ENCODE measurements at places on chromosomes 4 and X. TPM values are rescaled to one million over a fixed set of nuclear protein-coding genes. Genes with fewer than 3 reads are reported as not detected.
A peak's percentile ranks its signal among the peaks of the same experiment; 100 is the strongest.

- DNase-seq = no peak
- H3K36me3 ChIP-seq = no peaks in the 10 kb centered on the region
- H3K27me3 ChIP-seq = no peaks in the 10 kb centered on the region
- no peaks in the 10 kb centered on the region for H3K4me1 ChIP-seq
- H3K4me3 ChIP-seq = no peak overlapping the region
- no peak overlapping the region for H3K27ac ChIP-seq
Measured at GRCh38 chrX:121581885-121582284, 534.5 kb downstream of the GLUD2 start.

SMS gene
- total RNA-seq = 64.1 TPM

DNA sequence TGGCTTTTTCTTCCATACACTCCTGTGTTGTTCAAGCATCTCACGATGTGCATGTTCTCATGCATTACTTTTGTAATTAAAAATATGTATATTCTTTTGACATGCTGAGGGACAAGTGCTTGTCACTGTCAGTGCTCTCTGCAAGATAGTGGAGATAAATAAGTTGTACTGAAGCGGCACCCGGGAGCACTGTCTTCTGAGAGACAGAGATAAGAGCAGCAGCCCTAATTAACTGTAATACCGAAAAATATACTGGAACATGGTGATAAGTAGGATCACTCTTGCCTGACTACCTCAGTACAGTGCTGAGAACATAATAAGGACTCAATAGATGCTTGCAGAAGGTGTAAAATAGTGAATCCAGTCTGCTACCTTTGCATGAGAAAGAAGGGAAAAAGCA is 9.4 kb upstream of the GPR173 start:
- H3K27ac ChIP-seq = no peak overlapping the region
- no peak for DNase-seq
- peaks cover 6% of the 10 kb centered on the region for H3K27me3 ChIP-seq
- no peaks in the 10 kb centered on the region for H3K4me1 ChIP-seq
- H3K36me3 ChIP-seq = no peaks in the 10 kb centered on the region

DNA sequence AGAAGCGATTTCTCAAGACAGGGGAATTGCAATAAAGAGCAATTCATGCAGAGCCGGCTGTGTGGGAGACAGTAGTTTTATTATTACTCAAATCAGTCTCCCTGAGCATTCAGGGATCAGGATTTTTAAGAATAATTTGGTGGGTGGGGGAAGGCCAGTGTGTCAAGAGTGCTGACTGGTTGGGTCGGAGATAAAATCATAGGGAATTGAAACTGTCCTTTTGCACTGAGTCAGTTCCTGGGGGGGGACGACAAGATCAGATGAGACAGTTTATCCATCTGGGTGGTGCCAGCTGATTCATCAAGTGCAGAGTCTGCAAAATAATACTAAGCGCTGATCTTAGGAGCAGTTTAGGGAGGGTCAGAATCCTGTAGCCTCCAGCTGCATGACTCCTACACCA is 502.4 kb downstream of the NLGN4X start:
- H3K27me3 ChIP-seq = no peaks in the 10 kb centered on the region
- no peak for DNase-seq
- H3K4me1 ChIP-seq = no peaks in the 10 kb centered on the region
- H3K36me3 ChIP-seq = no peaks in the 10 kb centered on the region
- H3K27ac ChIP-seq = no peak overlapping the region
- no peak overlapping the region for H3K4me3 ChIP-seq

- peaks cover 4% of the 10 kb centered on the region for H3K4me1 ChIP-seq
- H3K4me3 ChIP-seq = peak within 1 kb of the TSS; percentile 80
- H3K36me3 ChIP-seq = no peaks in the 10 kb centered on the region
- H3K27me3 ChIP-seq = peaks cover 8% of the 10 kb centered on the region
- peak; percentile 56 for DNase-seq
Measured at GRCh38 chrX:129540068-129540653, at the start of gene OCRL. TSS of gene OCRL (plus strand) at chrX:129540259. CDS start at chrX:129540440, 181 bp downstream.

GRCh38 chrX:12890467-12890866 is 16.0 kb upstream of the TLR8 start:
- peak overlapping the region; percentile 54 for H3K4me3 ChIP-seq
- H3K36me3 ChIP-seq = no peaks in the 10 kb centered on the region

ETDB gene
- not detected for total RNA-seq

GRCh38 chrX:3403748-3404147 is 57.3 kb upstream of the MXRA5 start:
- H3K36me3 ChIP-seq = no peaks in the 10 kb centered on the region
- H3K4me1 ChIP-seq = no peaks in the 10 kb centered on the region
- no peak for DNase-seq
- peaks cover 1% of the 10 kb centered on the region for H3K27me3 ChIP-seq
- no peak overlapping the region for H3K27ac ChIP-seq
- no peak overlapping the region for H3K4me3 ChIP-seq

APOOL gene
- 12.4 TPM for total RNA-seq

GRCh38 chr4:137968956-137969678 is 273.0 kb downstream of the SLC7A11 start:
- no peak overlapping the region for H3K27ac ChIP-seq
- no peak overlapping the region for H3K4me3 ChIP-seq
- no peaks in the 10 kb centered on the region for H3K36me3 ChIP-seq
- no peaks in the 10 kb centered on the region for H3K4me1 ChIP-seq

- H3K27me3 ChIP-seq = no peaks in the 10 kb centered on the region
- H3K27ac ChIP-seq = no peak overlapping the region
- no peaks in the 10 kb centered on the region for H3K36me3 ChIP-seq
- peaks cover 2% of the 10 kb centered on the region for H3K4me1 ChIP-seq
Measured at GRCh38 chrX:69028006-69028760, 137.1 kb downstream of the PJA1 start.

DNA sequence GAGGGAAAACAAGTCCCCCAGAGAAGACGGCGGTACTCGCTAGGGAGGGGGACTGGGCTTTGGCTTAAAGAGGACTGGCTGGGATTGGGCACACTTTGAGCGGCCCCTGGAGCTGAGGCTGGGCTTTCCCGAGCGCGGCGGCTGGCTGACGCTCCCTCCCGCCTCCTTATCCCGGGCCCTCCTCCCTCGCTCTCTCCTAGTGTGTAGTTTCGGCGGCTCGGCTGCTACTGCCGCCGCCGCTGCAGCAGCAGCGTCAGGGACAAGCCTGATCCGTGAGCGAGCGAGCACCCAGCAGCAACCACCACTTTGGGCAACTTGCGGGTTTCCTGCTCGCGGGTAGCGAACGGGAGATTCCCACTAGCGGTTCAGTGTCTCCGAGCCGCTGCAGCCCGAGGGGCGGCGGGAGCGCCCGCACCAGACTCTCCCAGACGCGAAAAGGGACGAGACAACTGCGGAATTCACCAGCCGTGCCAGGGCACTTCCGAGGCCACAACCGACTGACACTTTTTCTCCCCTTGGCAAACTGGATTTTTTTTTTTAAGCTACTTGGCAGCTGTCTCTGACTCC is 632 bp upstream of the PCDH7 start:
- H3K27me3 ChIP-seq = peaks cover 45% of the 10 kb centered on the region
- peaks cover 20% of the 10 kb centered on the region for H3K4me1 ChIP-seq
- no peak overlapping the region for H3K27ac ChIP-seq
- peaks cover 5% of the 10 kb centered on the region for H3K36me3 ChIP-seq
- DNase-seq = peak; percentile 33

SOWAHD gene
- total RNA-seq = 2.1 TPM

- no peak for DNase-seq
- H3K27ac ChIP-seq = peak overlapping the region; percentile 62
- no peaks in the 10 kb centered on the region for H3K27me3 ChIP-seq
- H3K4me1 ChIP-seq = peaks cover 13% of the 10 kb centered on the region
- peaks cover 3% of the 10 kb centered on the region for H3K36me3 ChIP-seq
- H3K4me3 ChIP-seq = no peak overlapping the region
Measured at GRCh38 chrX:40931921-40932320, 153.3 kb upstream of the USP9X start.

BMX gene
- not detected for total RNA-seq

GRCh38 chr4:71009890-71010588 is 16.6 kb downstream of the DCK start:
- H3K36me3 ChIP-seq = peaks cover 40% of the 10 kb centered on the region
- no peaks in the 10 kb centered on the region for H3K27me3 ChIP-seq
- peaks cover 40% of the 10 kb centered on the region for H3K4me1 ChIP-seq
- H3K4me3 ChIP-seq = peak overlapping the region; percentile 11
- no peak for DNase-seq

- H3K4me3 ChIP-seq = no peak overlapping the region
- H3K36me3 ChIP-seq = no peaks in the 10 kb centered on the region
- no peak for DNase-seq
Measured at GRCh38 chr4:19514276-19515070, 737.2 kb upstream of the SLIT2 start.

PRR32 gene
- total RNA-seq = not detected

SMPX gene
- total RNA-seq = not detected

DNA sequence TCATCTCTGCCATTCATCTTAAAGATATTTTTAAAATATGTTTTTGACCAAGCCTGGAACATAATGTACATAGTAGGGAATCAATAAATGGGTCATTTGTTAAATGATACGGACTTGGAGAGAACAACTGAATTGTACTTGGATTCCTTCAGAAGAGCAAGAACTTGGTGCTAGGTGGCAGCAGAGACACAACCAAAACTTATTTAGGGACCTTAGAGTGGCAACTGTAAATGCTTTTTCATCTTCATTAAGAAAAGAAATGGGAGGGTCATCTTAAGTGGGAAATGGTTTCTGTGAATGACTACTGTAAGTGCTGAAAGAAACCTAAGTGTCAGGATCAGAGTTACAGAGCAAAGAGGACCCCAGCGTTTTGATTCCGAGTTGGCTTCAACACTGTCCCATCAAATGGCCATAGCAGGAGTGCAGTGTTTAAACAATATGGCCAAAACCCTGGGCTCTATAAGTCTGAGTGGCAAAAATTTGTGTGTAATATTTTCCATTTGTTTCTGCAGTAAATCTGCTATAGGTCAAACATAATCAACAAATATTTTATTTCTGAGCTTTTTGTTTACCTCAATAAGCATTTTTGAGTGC is 213.6 kb downstream of the PALLD start:
- H3K4me1 ChIP-seq = peaks cover 6% of the 10 kb centered on the region
- H3K27ac ChIP-seq = no peak overlapping the region
- peaks cover 10% of the 10 kb centered on the region for H3K27me3 ChIP-seq
- no peak overlapping the region for H3K4me3 ChIP-seq

CT47B1 gene
- not detected for total RNA-seq

GRCh38 chr4:30720661-30721184 is 554 bp downstream of the PCDH7 start:
- H3K36me3 ChIP-seq = peaks cover 5% of the 10 kb centered on the region
- peak overlapping the region; percentile 57 for H3K4me3 ChIP-seq
- DNase-seq = peak; percentile 34
- peaks cover 20% of the 10 kb centered on the region for H3K4me1 ChIP-seq
- peak overlapping the region; percentile 83 for H3K27ac ChIP-seq

GRCh38 chr4:67861513-67861912 is 22.3 kb downstream of the TMPRSS11D start:
- no peak for DNase-seq
- H3K27ac ChIP-seq = no peak overlapping the region
- H3K36me3 ChIP-seq = no peaks in the 10 kb centered on the region
- H3K27me3 ChIP-seq = peaks cover 23% of the 10 kb centered on the region

RASGEF1B gene
- 8.2 TPM for total RNA-seq

DNA sequence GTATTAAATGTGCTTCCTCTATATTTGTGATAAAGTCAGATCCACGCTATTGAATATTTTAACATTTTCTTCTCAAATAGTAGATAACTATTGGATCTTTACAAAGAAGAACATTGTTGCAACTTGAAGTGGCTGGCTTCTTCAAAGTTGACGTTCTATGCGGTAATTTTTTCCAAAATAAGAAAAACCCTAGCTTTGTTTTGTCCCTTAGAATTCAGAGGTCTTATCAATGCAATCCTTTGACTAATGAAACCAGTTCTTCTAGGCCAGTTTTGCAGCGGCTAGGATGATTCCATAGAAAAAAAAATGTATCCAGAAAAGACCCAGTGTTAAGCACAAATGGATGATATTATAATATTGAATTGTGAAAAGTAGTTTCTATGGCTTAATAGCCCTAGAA is 89.6 kb downstream of the ANTXR2 start:
- H3K4me1 ChIP-seq = peaks cover under 1% of the 10 kb centered on the region
- DNase-seq = no peak

DNA sequence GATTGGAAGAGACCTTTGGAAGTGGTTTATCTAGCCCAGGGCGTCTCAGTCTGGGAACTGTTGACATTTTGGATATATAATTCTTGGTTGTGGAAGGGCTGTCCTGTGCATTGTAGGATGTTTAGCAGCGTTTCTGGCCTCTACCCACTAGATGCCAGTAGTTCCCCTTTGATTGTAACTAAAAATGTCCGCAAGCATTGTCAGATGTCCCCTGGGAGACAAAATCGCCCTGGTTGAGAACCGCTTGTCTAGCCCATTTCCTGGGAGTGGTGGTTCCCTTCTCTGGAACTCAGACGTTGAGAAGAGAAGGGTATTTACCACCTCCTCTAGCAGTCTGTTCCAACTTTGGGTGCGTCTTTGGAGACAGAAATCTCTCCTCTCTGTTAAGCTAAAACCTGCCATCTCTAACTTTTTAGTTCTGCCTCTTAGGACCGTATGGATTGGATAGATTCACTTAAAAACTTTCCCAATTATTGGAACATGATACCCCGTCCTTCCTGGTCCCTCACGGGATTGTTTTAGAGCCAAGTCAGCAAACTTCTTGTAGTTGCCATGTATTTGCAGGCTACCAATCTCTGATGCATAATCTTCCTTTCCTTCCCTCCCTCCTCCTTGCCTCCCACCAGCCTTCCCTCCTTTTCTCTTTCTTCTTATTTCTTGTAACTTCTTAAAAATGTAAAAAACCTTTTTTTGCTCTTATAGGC is 13.9 kb downstream of the TMEM165 start:
- H3K4me3 ChIP-seq = no peak overlapping the region
- peaks cover 21% of the 10 kb centered on the region for H3K36me3 ChIP-seq
- H3K27ac ChIP-seq = peak overlapping the region; percentile 49
- no peak for DNase-seq
- peaks cover 17% of the 10 kb centered on the region for H3K4me1 ChIP-seq

PRKX gene
- 87.6 TPM for total RNA-seq

GRCh38 chr4:89067417-89067816 is 10.4 kb upstream of the FAM13A start:
- H3K27ac ChIP-seq = no peak overlapping the region
- no peak overlapping the region for H3K4me3 ChIP-seq
- H3K4me1 ChIP-seq = peaks cover 3% of the 10 kb centered on the region
- no peaks in the 10 kb centered on the region for H3K36me3 ChIP-seq
- DNase-seq = no peak

GRCh38 chr4:99024481-99025275 is 29.2 kb downstream of the METAP1 start:
- no peak for DNase-seq
- no peak overlapping the region for H3K27ac ChIP-seq
- H3K4me1 ChIP-seq = peaks cover 20% of the 10 kb centered on the region

GRCh38 chr4:151173871-151174270 is 74.4 kb downstream of the RPS3A start:
- peaks cover 9% of the 10 kb centered on the region for H3K27me3 ChIP-seq
- no peak overlapping the region for H3K4me3 ChIP-seq
- DNase-seq = no peak
- no peaks in the 10 kb centered on the region for H3K4me1 ChIP-seq
- no peak overlapping the region for H3K27ac ChIP-seq

EDA gene
- total RNA-seq = 0.94 TPM

DNA sequence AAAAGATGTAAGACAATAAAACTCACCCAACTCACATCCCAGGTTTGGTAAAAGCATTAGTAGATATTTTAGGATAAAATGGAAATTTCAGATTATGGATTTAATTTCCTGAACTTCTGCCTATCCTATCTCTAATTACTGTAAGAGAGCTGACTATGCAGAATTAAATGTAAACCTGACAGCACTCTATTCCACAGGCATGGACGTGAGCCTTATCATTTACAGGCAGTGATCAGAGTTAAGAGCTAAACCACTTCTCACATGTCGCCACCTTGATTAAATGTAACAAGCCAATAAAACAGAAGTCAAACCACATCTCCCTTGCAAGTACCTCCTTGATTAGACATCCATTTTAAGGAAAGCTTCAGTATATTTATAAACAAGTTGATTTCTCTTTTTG is 97.5 kb upstream of the CBR4 start:
- H3K27me3 ChIP-seq = peaks cover 2% of the 10 kb centered on the region
- H3K4me3 ChIP-seq = no peak overlapping the region
- DNase-seq = no peak
- no peak overlapping the region for H3K27ac ChIP-seq

SPATA4 gene
- total RNA-seq = not detected
